NCI-H2081 treated with DMSO at 0.1 percent for 48 hours (cell line): ENCODE measurements at places on chromosomes 7 and 10.

GRCh38 chr7:36366718-36367560 is 22.7 kb upstream of the ANLN start:
- DNase-seq, result peak; percentile 60

GRCh38 chr10:105797234-105797890 is 1156.3 kb downstream of the SORCS3 start:
- no peak for DNase-seq

GRCh38 chr10:104601166-104601565 is 39.9 kb upstream of the SORCS3 start:
- DNase-seq, result no peak

GRCh38 chr10:117348236-117348635 is 27.0 kb downstream of the PDZD8 start:
- no peak for DNase-seq

DNA sequence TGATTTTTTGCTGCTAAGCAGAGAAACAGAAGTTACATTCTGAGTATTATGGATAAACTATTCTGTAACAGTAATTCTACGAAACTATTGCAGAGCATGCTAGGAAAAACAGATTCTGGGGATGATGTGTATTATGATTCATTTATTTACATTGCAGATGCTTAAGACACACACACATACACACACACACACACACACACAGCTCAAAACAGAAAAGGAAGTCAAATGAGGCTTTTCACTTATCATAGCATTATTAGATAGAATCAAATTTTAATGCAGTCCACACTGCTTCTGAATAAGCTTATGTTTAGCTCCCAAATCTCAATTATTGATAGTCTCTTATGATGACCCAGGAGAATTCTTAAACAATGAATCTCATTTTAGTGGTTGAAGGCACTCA is 307.2 kb downstream of the HGF start:
- no peak for DNase-seq

DNA sequence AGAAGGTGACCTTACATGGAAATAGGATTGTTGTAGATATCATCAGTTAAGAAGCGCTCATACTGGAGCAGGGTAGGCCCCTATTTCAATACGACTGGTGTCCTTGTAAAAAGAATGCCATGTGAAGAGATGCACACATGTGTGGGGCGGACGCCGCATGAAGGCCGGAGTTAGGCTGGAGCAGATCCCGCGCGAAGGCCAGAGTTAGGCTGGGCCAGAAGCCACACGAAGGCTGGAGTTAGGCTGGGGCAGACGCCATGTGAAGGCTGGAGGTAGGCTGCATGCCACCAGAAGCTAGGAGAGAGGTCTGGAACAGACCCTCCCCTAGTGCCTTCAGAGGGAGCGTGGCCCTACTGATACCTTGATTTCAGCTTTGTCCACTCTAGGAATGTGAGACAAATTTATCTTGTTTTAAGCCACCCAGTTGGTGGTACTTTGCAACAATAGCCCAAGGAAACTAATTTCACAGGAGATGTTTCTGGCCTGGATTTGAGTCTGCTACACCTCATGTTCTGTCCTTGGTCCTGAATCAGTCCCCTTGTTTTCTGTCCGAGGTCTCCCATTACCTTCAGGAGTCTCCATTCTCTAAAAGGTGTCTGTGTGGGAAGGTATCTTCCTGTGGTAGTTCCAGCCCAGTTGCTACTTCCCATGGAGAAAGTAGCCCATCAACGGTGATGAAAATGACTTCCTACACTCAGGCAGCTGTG is 585.8 kb downstream of the LRMDA start:
- DNase-seq, result no peak

DNA sequence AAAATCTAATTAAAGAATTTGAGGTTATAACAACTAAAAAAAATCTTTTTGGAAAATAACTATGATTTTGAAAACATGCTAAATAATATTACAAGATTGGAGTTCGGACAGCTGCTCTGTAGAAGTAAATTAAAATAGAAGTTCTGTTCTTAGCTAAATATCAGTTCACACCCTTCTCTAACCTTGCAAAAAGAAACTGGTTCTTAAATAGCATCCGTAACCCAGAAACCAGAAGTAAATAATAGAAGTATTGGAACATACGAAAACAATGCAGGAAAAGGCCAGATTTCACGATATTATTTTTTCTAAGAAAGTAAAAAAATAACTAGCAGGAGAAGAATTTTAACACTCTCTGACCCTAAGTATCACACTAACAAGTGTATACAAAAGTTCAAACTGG is 164.7 kb downstream of the PRKG1 start:
- no peak for DNase-seq

DNA sequence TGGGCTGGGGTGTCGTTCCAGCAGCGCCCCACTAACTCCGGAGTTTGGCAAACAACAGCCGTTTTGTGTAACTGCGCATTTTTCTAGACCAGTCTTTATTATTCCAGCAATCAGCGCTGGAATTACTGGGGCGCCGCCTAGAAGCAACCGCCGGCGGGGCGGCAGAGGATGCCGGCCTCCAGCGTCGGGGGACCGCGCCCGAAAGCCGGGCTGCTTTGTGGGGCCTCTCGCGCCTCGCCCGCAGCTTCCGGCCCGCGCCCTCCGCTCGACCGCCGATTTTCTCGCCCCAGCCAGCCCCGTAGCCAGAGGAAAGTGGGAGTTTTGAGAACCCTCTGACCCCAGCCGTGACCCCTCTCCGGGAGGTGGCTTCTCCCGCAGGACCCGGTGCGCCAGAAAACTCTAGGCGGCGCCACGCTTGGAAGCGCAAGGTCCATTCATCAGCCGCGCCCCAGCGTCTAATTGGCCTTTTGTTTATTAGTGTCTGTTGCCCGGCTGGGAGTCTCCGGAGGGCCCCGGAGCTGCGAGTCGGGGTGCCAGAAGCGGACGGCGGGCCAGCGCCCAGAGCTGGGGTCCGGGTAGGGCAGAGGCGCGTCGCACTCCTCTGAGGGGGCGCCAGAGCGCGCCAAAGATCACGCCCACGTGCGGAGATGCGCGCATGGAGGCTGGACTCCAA is 10.7 kb downstream of the EMX2 start:
- no peak for DNase-seq

DNA sequence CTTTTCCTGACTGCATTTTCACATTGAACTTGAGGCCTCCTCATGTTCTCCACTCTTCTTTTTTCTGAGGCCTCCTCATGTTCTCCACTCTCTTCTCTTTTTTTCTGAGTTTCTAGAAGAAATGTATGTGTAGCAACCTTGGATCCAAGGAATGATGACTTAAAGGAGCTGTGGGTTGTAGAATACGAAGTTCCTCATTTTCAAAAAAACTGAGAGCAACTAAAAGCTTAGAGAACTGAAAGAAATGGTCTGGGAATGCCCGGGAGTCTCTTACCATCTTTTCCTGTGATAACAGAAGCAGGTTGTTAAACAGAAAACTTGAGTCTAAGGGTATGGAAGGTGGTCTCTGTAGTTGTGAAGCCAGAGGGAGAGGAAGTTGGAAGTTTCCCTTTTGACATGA is 32.8 kb downstream of the MRPS33 start:
- no peak for DNase-seq

- no peak for DNase-seq
These were observed 18.7 kb upstream of the ARID5B start for GRCh38 chr10:61882621-61883370.

GRCh38 chr10:19865676-19866075 is 49.4 kb downstream of the PLXDC2 start:
- DNase-seq, result no peak

GRCh38 chr7:11168650-11169170 is 195.0 kb downstream of the PHF14 start:
- DNase-seq, result no peak

DNA sequence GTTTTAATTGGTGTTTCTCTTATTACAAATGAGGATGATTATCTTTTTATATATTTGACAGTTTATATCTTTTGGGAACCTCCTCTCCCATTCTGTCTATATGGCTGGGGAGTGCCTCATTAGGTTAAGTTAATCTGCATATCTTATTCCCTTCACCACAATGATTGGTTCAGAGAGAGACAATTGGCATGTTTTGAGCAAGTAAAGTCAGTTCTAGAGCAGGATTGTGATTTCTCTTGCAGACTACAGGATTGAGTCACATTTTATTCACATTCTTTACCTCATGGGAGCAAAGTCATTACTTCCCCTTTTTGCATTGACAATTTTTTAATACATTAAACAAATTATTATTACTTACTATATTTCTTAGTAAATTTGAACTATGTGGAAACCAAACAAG is 345.6 kb downstream of the MDFIC start:
- DNase-seq, result no peak

GRCh38 chr10:113857210-113857609 is 2.7 kb downstream of the NHLRC2 start:
- no peak for DNase-seq

GRCh38 chr7:27435461-27435860 is 192.9 kb downstream of the EVX1 start:
- no peak for DNase-seq

DNA sequence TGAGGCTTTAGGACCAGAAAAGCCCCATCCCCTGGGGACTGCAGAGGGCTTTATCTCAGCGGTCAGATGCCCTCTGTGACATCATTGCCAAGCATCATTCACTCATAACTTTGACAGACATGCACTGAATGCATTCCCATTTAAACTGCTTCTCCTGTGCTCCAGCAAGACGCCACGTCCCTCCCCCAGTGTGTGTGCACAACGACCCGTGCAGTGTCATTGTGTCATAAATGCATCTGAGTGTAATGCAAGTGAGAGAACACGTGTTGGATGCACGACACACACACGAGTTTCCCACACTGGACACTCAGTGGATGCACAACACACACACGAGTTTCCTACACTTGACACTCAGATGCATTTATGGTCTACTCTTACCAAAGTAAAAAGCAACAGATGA is 337.9 kb downstream of the PTPRN2 start:
- DNase-seq, result no peak
